ENCODE measurements at places on chromosomes 6 and 20. TPM values are rescaled to one million over a fixed set of nuclear protein-coding genes. Genes with fewer than 3 reads are reported as not detected.
A peak's percentile ranks its signal among the peaks of the same experiment; 100 is the strongest.

GRCh38 chr6:158595223-158595622 is 35.3 kb downstream of the TMEM181 start:
- no peak overlapping the region for H3K4me3 ChIP-seq
- H3K36me3 ChIP-seq, result peaks cover 41% of the 10 kb centered on the region
- no peaks in the 10 kb centered on the region for H3K4me1 ChIP-seq
- H3K27ac ChIP-seq, result no peak overlapping the region
- H3K27me3 ChIP-seq, result no peaks in the 10 kb centered on the region

The LHFPL5 gene
- total RNA-seq, result not detected

The CRISP2 gene
- total RNA-seq, result not detected

DNA sequence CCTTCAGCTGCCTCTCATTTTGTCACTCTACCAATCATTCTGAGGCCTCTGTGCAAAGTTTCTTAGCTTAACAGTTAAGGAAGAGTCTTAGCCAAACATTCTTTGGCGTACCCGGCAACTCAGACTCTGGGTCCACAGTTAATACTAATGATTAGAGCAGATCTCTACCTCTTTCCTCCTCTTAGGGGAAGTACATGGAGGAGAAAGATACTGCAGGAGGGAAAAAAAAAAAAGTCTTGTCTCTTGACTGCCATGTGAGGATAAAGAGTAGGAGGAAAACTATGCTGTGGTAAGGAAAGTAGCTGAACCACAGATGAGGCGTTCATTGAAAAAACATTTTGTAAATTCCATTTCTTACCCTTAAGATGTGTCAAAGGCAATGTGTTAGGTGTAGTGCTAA is 44.0 kb upstream of the MARCKS start:
- H3K27me3 ChIP-seq, result no peaks in the 10 kb centered on the region
- H3K4me3 ChIP-seq, result no peak overlapping the region
- H3K4me1 ChIP-seq, result no peaks in the 10 kb centered on the region
- H3K36me3 ChIP-seq, result no peaks in the 10 kb centered on the region

DNA sequence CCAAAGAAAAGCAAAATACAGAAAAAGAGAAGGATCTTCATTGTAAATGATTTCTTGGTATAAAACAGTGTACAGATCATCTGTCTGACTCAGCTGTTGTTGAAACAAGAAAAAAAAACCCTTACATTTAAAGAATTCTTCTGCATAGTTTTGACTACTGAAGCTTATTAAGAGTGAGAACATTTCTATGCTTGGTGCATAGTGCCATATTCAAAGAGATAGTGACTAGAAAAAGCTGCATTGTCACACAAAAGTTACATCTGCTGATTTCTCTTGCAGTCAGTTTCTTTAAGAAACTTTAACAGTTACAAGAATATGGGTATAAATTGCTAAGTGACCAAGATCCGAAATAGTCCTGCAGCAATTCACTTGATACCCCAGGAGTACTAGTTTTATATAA is at the start of gene DEFB112:
TSS of gene DEFB112 (minus strand) at position 101 of the 400 bp plus-strand sequence. CDS start at position 41, 60 bp downstream.
- no peaks in the 10 kb centered on the region for H3K36me3 ChIP-seq
- no peaks in the 10 kb centered on the region for H3K4me1 ChIP-seq
- no peak within 1 kb of the TSS for H3K27ac ChIP-seq
- H3K4me3 ChIP-seq, result no peak within 1 kb of the TSS

The OPN5 gene
- not detected for total RNA-seq

The ACTL10 gene
- total RNA-seq, result 3.7 TPM

DNA sequence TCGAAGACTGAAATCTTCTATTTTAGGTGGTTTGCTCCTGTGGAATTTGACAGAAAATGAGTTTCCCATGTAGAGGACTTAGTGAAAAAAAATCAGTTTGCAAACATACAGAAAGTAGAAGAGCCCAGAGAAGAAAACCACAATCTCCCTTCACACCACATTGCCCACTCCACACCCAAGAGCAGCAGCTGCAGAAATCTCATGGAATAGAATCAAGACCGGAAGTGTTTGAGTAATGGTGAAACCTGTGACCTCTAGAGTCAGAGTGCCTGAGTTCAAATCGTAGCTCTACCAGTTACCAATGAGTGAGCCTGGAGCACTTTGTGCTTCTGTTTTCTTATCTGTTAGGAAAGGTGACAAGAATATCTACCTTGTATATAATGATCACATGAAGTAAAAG is 4.6 kb downstream of the SIRPG start:
- peak overlapping the region; percentile 34 for H3K27ac ChIP-seq
- H3K4me3 ChIP-seq, result peak overlapping the region; percentile 19
- H3K27me3 ChIP-seq, result no peaks in the 10 kb centered on the region
- DNase-seq, result no peak
- peaks cover 52% of the 10 kb centered on the region for H3K36me3 ChIP-seq
- peaks cover 79% of the 10 kb centered on the region for H3K4me1 ChIP-seq

The SAPCD1 gene
- 16.7 TPM for total RNA-seq

DNA sequence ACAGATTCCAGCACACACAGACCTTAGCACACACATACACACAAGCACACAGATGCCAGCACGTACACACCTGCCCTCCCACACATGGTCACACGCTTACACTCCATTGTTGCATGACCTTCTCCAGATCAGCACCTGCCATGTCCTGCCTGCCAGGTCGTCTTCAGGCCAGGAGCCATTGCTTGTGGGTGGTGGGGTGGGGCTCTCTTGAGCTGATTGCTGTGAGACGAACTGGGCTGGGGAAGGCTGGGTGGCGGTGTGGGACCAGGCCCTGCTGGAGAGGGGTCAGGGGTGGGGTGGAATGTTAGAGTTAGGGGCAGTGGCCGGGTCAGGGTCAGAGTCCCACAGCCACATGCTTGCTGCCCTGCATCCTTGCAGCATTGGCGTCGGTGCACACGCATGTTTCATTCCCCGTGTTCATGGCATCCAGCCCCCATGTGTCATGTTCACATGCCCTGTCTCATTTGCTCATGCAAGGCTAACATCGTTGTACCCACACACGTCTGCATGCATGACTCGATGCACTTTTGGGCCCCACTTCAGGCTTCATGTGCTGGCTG is 6.5 kb upstream of the NPBWR2 start:
- H3K27ac ChIP-seq, result no peak overlapping the region
- H3K27me3 ChIP-seq, result no peaks in the 10 kb centered on the region
- H3K36me3 ChIP-seq, result no peaks in the 10 kb centered on the region
- no peaks in the 10 kb centered on the region for H3K4me1 ChIP-seq

The PLCB4 gene
- total RNA-seq, result not detected

The MAK gene
- total RNA-seq, result 0.73 TPM

- no peak overlapping the region for H3K27ac ChIP-seq
- DNase-seq, result no peak
- H3K4me3 ChIP-seq, result no peak overlapping the region
- no peaks in the 10 kb centered on the region for H3K4me1 ChIP-seq
- H3K27me3 ChIP-seq, result no peaks in the 10 kb centered on the region
These were observed 45.2 kb downstream of the KIF16B start for GRCh38 chr20:16528078-16528477.

DNA sequence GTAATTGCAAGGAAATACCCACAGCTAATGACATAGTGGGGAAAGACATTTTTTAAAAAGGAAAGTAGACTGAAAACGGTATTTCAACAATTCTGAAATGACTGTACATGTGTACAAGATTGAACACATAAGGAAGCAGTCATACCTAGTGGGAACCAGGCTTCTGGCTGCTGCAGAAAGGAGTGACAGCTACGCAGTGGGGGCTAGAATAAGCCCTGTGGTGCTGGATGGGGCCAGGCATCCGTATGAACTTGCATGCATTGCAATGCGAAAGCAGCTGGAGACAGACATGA is 54.9 kb upstream of the GPR31 start:
- peak overlapping the region; percentile 7 for H3K27ac ChIP-seq
- H3K36me3 ChIP-seq, result no peaks in the 10 kb centered on the region
- peaks cover 6% of the 10 kb centered on the region for H3K4me1 ChIP-seq
- peaks cover 3% of the 10 kb centered on the region for H3K27me3 ChIP-seq

DNA sequence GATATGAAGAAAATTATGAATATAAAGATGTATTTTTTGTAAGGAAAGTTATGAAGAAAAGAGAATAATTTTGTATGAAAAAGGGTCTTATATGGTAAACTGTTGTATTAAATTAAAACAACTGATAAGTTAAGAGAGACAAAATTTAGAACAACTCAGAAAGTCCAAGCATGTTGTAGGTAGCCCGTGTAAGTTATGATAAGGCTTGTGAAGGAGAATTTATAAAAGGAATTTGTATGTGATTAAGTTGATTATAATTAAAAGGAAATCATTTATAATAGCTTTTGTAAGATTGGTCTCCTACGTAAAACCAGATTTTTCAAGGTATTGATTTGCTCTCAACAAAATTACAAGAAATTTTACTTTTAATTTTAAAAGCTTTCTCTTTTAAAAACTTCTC is 1579.3 kb downstream of the HACE1 start:
- H3K4me1 ChIP-seq, result no peaks in the 10 kb centered on the region
- no peaks in the 10 kb centered on the region for H3K27me3 ChIP-seq
- H3K4me3 ChIP-seq, result no peak overlapping the region
- DNase-seq, result no peak
- no peaks in the 10 kb centered on the region for H3K36me3 ChIP-seq

All from activated T-helper 1 cell treated with anti-CD3 and anti-CD28 coated beads, Interleukin-12 subunit alpha, Interleukin-12 subunit beta, Interleukin-2, Interleukin-4 antibody, amounts not matched to agents 30 ng/mL and 10 ng/mL and 1 ng/mL, durations not matched to agents 14 hours and 24 hours and 36 hours (primary cell).